ENCODE measurements at places on chromosomes 7 and 10. TPM values are rescaled to one million over a fixed set of nuclear protein-coding genes. Genes with fewer than 3 reads are reported as not detected.

Gene SLC26A5
- total RNA-seq, result 0.31 TPM

Gene HOXA10
- total RNA-seq, result not detected

Gene GDF10
- 6.3 TPM for total RNA-seq

Gene ZNF727
- 3.8 TPM for total RNA-seq

Gene OR2A42
- under 0.01 TPM for total RNA-seq

Gene PNLIPRP2
- not detected for total RNA-seq

Gene PRSS58
- not detected for total RNA-seq

Gene PRRT4
- 2.5 TPM for total RNA-seq

Gene DTX2
- 5.6 TPM for total RNA-seq

Gene CDK14
- 115 TPM for total RNA-seq

Gene TUBB8
- total RNA-seq, result not detected

Gene BUD23
- total RNA-seq, result 24.4 TPM

Gene SLC39A12
- 2.5 TPM for total RNA-seq

Measured in parietal lobe (tissue), 2 donors.